ENCODE measurements at places on chromosomes 13 and 19.
A peak's percentile ranks its signal among the peaks of the same experiment; 100 is the strongest.

DNA sequence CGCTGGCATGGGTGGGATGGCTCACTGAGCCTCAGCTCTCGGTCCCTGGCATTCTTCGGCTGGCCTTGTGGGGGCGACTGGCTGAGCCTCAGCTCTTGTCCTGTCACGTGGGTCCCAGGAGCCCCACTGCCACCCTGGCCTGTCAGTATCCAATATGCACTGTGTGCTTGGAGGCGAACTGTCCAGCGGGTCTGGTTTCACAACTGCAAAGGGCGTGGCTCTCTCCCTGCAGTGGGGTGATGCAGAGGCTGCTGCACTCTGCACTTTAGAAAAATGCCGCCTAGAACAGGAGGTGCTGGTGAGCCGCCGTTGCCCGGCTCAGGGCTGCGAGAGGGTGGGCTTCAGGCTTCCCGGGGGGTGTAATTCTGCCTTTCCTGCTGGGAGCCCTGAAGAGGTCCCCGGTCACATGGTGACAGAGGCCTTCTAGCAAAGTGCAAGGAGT, 17.0 kb upstream of the TMEM255B start:
- DNase-seq, result no peak

- no peak for DNase-seq
These were observed 12.6 kb downstream of the DPY19L3 start for GRCh38 chr19:32418155-32418554.

- DNase-seq, result no peak
These were observed 38.8 kb downstream of the RCBTB1 start for GRCh38 chr13:49546561-49546960.

GRCh38 chr13:29917650-29918049, 67.2 kb upstream of the UBL3 start:
- DNase-seq, result no peak

DNA sequence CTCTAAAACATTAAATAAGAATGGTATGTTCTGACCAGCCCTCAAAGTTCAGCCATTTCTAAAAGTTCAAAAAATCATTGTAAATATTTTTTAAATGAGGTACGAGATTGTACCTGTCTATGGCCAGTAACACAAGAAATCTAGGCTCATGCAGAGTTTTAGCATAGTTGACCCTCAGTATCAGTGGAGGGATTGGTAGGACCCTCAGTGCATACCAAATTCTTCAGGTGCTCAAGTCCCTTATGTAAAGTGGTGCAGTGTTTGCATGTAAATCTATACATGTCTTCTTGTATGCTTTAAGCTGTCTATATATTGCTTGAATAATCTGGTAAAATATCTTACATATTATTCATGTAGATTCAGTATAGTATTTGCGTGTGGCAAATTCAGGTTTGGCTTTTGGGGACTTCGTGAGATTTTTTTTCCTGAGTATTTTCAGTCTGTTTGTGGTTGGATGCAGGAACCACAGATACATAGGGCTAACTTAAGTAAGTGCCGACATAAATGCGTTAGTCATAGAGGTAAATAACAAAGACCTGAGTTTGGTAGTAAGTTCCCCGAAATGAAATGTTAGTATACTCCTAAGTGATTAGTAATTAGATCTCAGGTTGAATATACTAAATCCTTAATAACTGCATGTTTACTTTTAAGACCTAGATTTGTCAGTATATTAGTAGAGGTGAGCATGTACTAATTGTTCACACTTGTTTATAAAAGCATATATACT, 7.8 kb downstream of the MIR17HG start:
- no peak for DNase-seq

GRCh38 chr13:83692800-83693199, 189.5 kb downstream of the SLITRK1 start:
- no peak for DNase-seq

DNA sequence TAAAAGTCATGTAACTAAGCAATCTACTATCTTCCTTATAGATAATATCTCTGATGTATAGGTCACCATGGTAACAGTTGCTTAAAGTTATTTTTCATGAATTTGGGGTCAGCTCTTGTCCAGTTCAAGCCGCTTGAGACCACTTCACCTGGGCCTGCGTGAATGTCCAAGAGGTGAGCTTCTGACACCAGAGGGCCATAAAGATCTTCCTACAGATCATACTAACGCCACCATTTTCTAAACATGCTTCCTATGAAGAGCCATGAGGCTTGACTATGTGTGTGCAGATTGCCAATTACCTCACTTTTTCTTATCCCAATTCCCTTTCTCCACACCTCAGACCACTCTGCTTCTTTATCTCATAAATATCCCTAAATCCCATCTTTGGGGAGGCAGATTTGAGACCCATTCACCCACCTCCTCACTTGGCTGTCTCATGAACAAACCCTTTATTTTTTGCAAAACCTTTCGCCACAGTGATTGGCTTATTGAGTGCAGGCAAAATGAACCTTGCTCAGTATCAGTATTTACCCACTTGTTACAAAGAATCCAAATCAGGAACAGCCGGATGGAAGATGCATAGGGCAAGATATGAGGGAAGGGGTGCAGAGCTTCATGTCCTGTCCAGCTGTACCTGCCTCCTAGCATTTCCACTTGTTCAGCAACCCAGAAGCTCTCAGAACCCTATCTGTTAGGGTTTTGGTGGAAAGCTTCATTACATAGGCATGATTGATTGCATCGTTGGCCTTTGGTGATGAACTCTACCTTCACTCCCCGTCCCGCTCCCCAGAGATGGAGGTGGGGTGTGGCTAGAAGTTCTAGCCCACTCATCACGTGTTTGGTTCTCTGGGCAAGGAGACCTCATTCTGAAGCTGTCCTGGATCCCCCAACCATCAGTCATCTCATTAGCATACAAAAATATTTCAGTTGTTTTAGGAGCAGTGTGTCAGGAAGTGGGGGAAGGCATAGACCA, 34.2 kb downstream of the FAM187B start:
- peak; percentile 27 for DNase-seq

- no peak for DNase-seq
These were observed 4.0 kb upstream of the FTL start for GRCh38 chr19:48961051-48961649.

GRCh38 chr19:48271531-48272151, 1.8 kb downstream of the ZNF114 start:
- DNase-seq, result no peak

DNA sequence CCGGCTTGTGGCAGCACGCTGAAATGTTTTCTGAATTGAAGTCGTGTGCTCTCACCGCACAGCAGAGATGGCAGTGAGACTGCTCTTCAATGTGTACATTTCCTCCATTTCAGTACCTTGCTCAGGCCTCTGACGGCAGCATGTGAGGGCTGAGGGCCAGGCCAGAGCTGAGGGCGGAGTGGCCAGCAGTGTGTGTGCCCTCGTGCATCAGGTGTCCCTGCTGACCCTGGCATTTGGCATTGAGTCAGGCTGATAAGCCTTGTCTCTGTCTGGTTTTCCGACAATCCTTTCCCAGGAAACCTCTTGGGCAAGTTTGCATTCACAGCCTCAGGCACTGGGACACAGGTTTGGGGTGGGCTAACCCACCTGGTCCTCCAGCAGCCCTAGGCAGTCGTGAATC, 62.3 kb downstream of the EFNB2 start:
- DNase-seq, result no peak

GRCh38 chr13:113431171-113431570, 22.1 kb downstream of the ADPRHL1 start:
- DNase-seq, result no peak

GRCh38 chr13:23600534-23600933, 30.3 kb downstream of the TNFRSF19 start:
- DNase-seq, result no peak

DNA sequence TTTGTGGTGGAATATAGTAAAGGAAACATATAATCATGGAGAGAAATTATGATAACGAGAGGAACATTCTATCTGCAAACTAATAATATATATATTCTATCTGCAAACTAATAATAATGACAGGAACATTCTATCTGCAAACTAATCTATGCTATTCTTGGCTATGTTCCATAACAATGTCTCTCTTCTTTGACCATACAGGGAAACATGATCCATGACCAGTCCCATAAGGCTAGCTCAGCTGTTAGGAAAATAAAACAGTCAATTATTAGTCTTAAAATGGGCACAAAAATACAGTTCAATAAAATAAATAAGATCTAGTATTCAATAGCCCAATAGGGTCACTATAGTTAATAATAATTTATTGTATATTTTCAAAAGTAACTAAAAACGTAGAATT, 707.8 kb upstream of the PCDH20 start:
- DNase-seq, result no peak

GRCh38 chr13:51856027-51856736, 5.6 kb upstream of the CCDC70 start:
- DNase-seq, result no peak

DNA sequence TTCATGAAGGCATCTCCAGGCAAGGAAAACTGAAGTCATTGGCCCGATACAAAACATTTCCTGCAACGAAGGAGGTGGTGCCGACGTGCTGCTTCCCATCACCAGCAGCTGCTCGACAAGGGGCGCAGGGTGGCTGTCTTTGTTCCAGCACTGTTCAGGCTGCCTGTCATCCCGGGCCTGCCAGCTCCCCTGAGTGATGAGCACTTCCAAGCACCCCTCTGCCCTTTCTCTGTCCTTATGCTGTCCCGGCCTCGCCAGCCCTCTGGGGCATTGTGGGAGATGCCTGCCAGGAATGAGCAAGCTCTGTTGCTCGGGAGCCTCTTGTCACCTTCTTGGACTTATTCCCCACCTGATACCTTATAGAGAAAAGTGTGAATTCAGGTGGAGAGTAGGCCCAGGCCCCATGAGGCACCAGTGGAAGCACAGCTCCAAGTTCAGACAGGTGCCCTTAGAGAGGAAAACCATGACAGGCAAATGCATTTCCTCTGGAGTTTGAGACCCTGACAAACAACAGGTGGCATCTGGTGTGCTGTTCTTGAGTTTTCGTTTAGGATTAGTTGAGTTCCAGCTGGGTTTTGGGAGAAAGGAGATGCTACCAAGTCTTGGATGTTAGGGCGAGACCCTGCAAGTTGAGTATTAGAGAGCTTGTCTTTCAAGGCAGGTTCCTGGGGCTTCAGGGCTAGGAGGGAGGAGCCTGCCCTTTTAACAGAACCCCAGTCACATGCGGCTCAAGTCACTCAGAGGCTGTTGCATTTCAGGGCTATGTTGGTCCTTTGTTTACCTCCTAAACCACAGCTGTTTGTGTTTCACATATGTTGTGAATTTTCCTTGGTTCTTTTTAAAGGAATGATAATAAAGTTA, 21.4 kb downstream of the BBC3 start:
- DNase-seq, result no peak

DNA sequence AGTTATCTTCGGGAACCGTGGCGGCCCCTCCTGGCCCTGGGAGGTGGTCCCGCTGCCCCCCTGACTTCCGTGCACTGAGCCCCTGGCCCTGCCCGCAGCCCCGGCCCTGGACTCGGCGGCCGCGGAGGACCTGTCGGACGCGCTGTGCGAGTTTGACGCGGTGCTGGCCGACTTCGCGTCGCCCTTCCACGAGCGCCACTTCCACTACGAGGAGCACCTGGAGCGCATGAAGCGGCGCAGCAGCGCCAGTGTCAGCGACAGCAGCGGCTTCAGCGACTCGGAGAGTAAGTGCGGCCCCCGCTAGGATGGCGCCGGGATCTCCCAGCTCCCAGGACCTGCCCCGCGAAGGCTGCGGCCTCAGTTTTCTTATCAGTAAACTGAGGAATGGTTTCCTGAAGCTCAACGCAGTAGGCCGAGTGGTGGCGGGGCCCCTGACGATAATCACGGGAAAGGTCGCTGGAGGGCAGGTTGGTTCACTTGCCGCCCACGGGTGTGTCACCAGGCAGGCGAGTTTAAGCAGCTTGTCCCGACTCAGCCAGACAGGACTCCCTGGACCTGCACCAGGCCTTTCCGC, 924 bp downstream of the RGCC start:
- DNase-seq, result no peak

- no peak for DNase-seq
These were observed 16.5 kb upstream of the NDUFS7 start for GRCh38 chr19:1366899-1367870.

DNA sequence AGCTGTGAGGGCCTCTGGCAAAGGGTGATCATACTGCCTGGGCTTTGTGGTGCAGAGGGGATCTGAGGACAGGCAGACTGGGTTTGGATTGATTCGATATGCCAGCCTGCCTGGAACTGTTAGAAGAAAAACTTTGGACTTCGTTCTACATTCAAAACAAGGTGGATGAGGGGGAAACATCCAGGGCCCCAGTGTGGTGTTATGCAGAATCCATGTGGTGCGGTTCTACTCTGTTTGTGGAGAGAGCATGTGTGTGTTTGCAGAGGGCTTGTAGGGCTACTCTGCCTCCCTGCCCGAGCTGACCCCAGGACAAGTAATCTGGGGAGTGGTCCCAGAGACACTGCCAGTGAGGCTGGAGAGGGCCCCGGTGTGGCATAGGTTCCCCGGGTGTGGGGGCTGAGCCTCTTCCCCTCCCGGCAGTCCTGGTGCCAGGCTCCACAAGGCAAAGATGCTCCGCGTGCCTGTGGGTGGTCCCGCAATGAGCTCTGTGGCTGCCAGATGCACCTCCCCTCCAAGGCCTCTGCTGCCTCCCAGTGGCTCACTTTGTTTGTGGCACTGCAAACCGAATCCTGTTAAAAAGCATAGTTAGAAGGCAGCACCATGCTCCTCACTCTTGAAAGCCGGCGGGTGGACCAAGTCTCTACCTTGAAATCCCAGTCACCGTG, 22.3 kb upstream of the TFDP1 start:
- DNase-seq, result peak; percentile 91

- DNase-seq, result no peak
These were observed 62.1 kb downstream of the KLF2 start for GRCh38 chr19:16386619-16387240.

GRCh38 chr13:41159174-41159573, 26.6 kb upstream of the KBTBD6 start:
- DNase-seq, result no peak

- DNase-seq, result peak; percentile 96
These were observed 476 bp downstream of the MBD3 start for GRCh38 chr19:1592024-1592754.

DNA sequence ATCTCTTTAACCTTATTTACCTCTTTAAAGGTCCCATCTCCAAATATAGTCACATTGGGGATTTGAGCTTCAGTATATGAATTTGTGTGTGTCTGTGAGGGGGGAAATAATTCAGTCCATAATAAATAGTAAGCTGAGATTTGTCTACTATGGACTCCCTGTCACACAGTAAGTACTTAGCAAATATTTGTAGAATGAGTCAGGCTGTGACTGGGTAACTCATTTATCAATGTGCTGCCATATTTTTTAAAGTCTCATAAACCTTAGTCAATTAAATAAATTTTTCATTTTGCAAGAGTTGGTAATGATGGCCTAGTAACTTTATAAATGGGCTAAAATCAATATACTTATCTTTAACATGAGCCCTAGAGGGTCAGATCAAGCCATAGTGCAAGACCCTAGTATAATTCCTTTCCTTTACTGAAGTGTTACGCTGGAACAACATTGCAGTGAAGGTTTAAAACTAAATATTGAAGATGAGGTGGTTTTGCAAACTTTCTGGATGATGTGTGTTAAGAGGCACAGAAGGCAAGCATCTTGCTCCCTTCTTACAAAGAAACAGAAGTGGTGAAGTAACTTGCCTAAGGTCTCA, 305.1 kb downstream of the KCNRG start:
- DNase-seq, result no peak

Data from osteocyte (in vitro differentiated cells).